ENCODE measurements at places on chromosomes 12 and 14.

GRCh38 chr12:113305281-113305856, 29.5 kb downstream of the SLC8B1 start:
- DNase-seq = no peak

DNA sequence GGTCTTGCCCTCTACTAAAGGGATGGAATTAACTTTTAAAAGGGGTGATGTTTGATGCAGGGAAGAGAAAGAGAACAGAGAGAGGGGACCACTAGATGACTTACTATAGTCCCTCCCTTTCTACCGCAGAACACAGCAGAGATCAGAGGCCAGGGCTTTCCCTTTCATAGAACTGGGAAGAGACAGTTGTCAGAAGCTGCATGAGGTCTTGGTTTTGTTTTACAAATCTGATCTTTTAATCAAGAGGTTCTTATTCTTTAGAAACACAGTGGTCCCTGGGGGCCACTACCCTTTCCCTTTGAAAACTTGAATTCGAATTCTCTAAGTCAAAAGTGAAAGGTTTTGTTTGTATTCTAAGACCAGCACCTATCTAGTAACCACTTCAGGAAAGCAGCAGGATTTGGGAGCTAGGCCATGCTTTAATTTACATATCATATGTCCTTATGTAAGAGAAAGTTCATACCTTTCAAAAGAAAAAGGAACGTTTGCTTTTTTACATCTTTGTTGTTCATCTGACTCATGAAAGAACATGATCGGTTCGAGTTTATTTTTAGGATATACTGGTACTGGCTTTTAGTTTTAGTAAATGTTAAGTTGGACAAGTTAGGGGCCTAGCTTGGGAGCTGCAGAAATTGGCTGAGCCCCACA, 6.3 kb downstream of the FBXL14 start:
- no peak for DNase-seq

- DNase-seq = no peak
Measured at GRCh38 chr12:14962797-14963196, 1.4 kb upstream of the ARHGDIB start.

- DNase-seq = no peak
Measured at GRCh38 chr12:120758798-120759590, 33.4 kb downstream of the ACADS start.

GRCh38 chr14:44914849-44915248, 46.9 kb downstream of the KLHL28 start:
- DNase-seq = no peak

GRCh38 chr12:31118347-31119191, 44.9 kb downstream of the DDX11 start:
- DNase-seq = no peak

DNA sequence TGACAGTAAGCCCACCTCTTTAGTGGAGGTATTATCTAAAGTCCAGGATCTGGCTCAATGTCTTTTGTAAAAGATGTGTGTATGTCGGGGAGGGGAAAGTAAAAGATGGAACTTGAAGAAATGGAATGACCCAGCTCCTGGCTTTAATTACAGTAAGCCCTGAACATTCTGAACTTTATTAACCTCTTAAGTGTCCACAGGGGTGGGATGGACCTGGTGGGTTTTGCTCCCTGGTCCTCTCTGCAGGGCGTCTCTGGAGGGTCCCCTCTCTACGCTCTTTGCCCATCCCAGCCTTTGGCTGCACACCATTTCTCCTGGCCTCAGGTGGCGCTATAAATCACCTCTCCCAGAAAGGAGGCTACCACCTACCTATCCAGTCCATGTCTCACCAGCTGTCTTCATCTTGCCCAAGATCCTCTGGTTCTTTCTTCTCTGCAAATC, 3.7 kb upstream of the CISTR start:
- DNase-seq = no peak

DNA sequence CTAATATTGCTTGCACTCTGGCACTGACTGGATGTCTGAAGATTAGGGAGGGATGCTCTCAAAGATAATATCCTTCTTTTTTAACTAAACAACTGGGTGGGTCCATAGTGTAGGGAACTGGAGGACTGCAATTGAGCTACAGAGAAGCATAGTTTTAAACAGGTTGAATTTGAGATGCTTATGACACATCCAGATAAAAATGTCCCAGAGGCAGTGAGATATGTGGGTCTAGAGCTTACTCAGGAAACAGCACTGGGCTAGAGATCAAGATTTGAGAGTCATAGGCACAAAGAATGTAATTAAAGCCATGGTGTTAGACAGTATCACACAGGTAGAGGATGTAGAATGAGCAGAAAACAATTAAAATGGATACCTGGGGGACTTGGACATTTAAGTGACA, 198.4 kb downstream of the NELL2 start:
- no peak for DNase-seq

DNA sequence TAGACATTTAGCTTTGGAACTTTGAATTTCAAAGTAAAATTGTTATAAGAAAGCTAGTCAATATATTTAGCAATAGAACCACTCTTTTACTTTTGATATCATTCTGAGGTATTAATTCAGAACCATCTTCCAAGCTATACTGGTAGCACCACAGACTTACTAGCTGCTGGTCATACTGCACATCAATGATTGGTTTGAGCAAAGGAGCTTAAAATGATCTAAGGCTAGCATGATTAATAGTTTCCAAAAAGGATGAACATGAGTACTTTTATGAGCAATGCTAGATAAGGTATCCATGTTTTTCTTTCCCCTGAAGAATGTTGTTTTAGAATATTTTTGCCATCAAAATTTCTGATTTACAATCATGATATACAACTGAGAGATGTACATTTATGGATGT, 17.2 kb downstream of the CNIH1 start:
- DNase-seq = no peak

- DNase-seq = peak; percentile 7
Measured at GRCh38 chr14:59126714-59127436, 61.6 kb upstream of the DAAM1 start.

GRCh38 chr12:55847603-55848291, 5.0 kb upstream of the MMP19 start:
- DNase-seq = no peak

DNA sequence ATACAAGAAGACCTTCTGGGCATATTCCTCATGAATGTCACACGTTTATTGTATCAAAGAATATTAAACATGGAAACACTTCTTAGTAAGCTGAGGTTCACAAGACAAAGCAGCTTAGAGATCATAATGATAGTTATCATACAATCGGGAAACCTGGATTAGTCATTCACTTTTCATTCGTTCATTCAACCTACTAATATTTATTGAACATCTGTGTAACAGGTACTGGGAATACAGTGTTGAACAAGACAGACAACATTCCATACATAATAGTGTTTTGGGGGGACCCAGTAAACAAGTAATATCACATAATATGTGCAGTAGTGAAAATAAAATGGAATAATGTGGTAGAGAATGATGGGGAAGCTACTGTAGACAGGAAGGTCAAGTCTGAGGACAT, 100.6 kb upstream of the GRIP1 start:
- no peak for DNase-seq

DNA sequence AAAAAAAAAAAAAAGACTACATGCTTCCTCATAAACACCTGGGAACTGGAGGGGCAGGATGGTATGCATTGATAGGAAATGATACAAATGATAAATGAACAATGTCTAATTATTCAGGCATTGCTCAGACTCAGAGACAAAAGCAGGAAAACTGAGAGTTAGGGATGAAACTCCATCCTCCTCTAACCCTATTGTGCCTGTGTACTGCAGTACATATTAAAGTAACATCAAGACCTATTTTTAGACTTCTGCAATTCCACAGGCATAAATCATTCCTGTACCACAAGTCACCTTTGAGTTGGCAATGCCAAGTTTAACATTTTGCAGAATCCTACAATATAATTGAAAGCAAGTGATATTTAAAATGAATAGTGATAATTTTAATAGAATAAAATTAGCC, 156.5 kb upstream of the USP15 start:
- DNase-seq = no peak

- no peak for DNase-seq
Measured at GRCh38 chr14:69982220-69982839, 103.1 kb downstream of the SMOC1 start.

DNA sequence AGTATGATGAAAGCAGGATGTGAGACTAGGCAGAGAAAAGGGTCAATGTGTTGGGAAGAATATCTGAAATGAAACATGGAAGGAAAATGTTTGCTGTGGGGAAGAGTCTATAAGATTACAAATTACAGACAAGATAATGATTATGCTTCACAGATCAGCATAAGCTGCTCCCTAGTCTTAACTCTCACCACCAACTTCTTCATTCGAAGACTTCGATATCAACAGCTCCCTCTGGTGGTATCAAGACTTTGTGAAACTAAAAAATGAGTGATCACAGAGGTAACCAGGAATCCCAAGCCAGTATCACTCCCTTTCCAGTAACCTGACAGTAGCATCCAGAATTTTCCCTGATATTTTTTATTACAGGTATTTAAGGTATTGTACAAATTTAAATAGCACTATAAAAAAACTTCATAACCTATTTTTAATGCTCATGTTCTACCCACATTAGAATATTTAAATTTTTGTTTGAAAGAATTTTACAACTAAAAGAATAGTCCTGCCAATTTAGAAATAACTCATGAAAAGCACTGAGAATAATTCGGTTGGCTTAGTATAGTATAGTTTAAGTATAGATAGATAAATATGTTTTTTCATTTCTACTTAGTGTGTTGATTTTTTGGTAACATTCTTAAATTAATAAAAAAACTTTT, 84.4 kb downstream of the C2CD5 start:
- no peak for DNase-seq

GRCh38 chr12:110600254-110600653, 13.7 kb upstream of the TCTN1 start:
- DNase-seq = no peak

DNA sequence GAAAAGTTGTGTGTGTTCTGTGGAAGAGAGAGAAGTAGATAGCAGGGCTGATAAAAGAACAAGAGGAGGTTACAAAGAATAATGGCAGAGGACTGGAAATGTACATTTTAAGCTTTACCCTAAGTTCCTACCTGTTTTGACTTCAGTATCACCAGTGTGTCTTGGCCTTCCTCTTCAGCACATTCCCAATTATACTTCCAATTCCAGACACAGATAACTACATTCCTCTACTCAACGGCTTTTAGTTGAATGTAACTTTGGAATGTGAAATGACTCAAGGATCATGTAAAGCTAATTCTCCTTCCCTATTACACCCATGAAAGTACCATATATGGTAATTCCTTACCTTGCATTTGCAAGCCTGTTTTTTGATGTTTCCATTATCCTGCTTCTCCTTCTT, 5.0 kb downstream of the MGST1 start:
- DNase-seq = no peak

GRCh38 chr14:71486279-71486678, 445.9 kb upstream of the RGS6 start:
- DNase-seq = no peak

- no peak for DNase-seq
Measured at GRCh38 chr12:42156232-42156631, 11.6 kb upstream of the GXYLT1 start.

DNA sequence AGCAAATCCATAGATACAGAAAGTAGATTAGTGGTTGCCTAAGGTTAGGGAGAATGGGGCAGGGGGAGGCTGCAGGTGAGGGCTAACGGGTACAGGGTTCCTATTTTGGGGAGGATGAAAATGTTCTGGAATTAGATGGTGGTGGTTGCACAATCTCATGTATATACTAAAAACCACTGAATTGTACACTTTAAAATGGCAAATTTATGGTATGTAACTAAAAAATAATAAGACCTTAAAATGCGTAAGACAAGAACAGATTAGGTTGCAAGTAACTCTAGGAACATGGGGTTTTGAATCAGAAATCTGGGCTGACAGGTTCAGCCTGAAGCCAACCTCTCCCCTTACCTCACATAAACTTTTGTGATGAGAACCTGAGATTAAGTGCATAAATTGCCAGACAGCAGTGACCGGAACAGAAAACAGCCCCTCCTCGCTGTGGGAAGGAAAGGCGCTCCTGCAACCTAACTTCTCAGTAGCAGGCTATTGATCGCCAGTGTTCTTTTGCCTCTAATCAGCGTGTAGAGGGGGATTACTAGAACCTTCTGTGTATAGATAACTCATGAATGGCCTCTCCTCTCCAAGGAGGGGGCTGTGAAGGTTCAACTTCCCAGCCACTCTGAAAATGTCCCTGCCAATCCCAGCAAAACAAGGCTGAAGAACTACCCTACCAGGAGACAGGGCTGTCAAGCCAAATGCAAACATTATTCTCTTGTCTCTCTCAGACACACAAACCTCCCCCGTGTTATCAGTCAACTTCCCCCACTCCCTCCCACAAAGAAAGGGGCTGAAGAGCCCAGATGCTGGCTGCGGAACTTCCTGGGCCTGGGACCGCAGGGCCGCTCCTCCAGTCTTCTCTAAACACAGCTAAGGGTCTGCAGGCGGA, 1.9 kb downstream of the SSH1 start:
- DNase-seq = no peak

- DNase-seq = no peak
Measured at GRCh38 chr14:59630288-59630963, 53.8 kb upstream of the CCDC175 start.

GRCh38 chr12:89690925-89691324, 17.7 kb downstream of the ATP2B1 start:
- no peak for DNase-seq
